ENCODE measurements at places on chromosomes 2 and 18. TPM values are rescaled to one million over a fixed set of nuclear protein-coding genes. Genes with fewer than 3 reads are reported as not detected.

DNA sequence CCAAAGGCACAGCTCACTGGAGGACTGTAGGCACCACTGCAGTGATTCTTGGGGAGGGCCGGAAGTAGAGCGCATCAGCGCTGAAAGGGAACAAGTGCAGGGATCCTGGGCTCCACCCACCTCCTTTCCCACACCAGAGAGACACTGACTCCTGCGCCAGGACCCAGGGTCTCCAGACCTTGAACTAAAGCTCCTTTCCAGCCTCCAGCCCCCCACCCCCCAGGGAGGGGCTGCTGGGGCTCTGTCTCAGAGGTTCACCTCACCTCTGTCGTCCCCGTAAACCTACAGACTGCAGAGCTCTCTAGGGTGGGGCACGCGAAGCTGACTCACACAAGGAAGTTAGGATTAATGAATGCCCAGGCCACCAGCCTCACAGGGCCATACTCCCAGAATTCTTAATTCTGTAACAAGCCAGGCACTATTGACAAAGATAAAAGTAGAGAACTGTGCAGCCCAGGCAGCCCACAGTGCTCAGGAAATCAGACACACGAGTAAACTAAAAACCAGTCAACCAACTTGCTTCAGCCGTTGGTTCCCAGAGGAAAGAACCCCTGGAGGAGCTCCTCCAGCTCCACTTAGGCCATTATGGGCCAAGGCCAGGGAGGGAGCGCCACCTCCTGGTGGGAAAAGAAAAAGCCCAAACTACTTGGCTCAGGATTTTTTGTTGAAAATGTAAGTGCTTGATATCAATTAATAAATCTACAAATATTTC is 45.1 kb upstream of the ACAA2 start:
- peak; percentile 55 for DNase-seq

DNA sequence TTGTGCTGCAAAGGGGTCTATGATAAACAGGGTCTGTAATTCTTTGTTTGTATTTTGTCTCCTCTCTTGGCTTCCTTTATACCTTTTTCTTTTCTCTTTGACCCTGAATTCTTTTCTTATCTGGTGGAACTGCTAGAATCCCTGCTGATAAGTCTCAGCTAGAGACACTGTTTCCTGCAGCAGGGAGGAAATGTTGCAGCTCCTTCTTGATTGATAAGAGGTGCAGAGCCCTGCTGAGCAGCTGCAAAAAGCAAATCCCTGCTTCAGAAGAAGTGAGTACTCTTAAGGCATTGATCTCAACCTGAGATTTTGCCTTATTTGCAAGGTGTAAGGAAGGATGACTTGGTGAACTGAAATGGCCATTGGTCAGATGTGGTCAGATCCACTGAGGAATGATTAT is 167.8 kb downstream of the NUP35 start:
- DNase-seq, result no peak

Gene ERCC3
- 68.9 TPM for polyA plus RNA-seq

GRCh38 chr2:43212216-43212835 is 14.1 kb downstream of the ZFP36L2 start:
- DNase-seq, result no peak

DNA sequence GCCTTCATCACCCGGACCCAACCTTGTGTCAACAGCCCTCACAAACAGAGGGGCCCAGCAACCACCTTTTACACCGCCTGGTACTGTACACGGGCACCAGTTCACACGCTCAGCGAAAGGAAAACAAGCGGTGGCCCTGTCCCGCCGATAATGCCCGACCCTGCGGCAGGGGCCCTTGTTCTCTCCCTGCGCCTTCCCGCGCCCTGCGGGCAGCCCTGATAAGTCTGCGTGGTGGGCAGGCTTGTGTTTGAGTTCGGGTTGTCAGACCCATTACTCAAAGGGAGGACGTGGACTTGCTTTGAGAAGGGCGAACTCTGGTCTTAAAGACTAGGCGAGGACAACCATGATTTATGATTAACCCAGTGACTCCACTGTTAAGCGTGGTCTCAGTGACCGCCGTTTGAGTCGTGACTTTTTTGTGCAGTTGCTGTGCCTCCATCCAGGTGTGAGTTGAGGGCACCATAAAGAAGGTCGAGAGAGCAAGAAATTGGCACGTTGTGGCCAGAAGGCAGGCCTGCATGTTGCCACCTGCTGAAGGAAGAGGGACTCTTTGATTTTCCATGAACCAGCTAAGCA is 167.4 kb upstream of the GATA6 start:
- DNase-seq, result no peak

DNA sequence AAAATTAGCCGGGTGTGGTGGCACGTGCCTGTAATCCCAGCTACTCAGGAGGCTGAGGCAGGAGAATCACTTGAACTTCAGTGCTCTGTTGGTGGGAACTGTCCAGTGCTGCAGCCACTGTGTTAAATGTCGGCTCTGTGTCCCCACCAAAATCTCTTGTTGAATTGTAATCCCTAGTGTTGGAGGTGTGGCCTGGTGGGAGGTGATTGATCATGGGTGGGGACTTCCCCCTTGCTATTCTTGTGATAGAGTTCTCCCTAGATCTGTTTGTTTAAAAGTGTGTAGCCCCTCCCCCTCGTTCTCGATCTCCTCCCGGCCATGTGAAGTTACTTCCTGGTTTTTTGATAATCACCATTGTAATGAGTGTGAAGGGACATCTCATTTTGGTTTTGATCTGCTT is 9.8 kb upstream of the RPL31 start:
- DNase-seq, result no peak

DNA sequence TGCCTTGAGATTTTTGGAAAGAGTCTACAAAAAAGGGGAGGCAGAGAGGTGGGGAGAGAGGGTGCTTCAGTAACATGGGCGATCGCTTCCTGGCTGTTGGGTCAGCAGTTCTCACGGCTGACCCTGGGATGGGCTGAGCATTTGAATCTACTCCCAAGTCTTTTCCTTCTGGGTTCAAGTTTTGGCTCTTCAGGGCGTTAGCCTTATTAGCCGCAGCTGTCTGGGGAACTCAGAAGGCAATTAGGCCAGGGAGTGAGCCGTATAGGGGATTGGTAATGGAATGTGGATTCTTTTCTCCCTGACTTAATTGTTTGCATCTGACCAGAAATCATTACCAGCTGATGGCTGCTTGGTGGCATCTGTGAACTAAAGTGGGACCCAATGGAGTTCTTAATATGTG is 250.5 kb upstream of the SKOR2 start:
- no peak for DNase-seq

Gene NEMP2
- 14.5 TPM for polyA plus RNA-seq

Gene FOXI3
- 0.06 TPM for polyA plus RNA-seq
